ENCODE measurements at places on chromosomes 3 and 15.

GRCh38 chr3:66527246-66527645, 26.4 kb upstream of the LRIG1 start:
- DNase-seq, result no peak

GRCh38 chr3:135238236-135238830, 443.3 kb downstream of the EPHB1 start:
- no peak for DNase-seq

GRCh38 chr3:131806736-131807135, 228.1 kb downstream of the CPNE4 start:
- no peak for DNase-seq

DNA sequence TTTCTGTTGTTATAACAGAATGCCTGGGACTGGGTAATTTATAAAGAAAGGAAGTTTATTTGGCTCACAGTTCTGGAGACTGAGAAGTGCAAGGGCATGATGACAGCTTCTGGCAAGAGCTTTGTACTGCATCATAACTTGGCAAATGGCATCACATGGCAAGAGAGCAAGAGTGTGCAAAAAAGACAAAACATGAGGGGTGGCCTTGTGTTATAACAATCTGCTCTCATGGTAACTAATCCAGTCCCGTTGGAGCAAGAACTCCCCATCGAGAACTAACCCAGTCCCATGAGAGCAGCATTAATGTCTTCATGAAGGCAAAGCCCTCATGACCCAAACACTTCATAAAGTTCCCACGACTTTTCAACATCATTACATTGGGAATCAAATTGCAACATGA, 23.2 kb downstream of the SCN11A start:
- no peak for DNase-seq

- no peak for DNase-seq
These were observed 85.0 kb upstream of the UBP1 start for GRCh38 chr3:33525232-33525631.

DNA sequence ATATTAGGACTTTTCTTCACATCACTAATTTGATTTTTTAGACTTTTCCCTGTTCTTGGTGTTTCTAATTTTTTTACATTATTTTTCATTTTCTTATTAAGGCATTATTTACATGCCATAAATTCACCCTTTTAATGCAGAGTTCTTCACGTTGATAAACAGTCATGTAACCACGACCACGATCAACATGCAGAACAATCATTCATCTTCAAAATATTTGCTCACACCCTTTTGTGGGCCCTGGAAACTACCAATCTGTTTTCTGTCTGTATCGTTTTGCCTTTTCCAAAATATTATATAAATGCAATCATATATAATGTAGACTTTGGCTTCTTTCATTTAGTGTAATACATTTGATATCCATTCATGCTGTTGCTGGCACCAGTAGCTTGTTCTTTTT, 48.7 kb downstream of the ARRDC4 start:
- no peak for DNase-seq
